EH (cell line): ENCODE measurements at places on chromosomes 6 and 20.
A peak's percentile ranks its signal among the peaks of the same experiment; 100 is the strongest.

- DNase-seq, result no peak
Measured at GRCh38 chr6:20955131-20955530, 420.9 kb downstream of the CDKAL1 start.

DNA sequence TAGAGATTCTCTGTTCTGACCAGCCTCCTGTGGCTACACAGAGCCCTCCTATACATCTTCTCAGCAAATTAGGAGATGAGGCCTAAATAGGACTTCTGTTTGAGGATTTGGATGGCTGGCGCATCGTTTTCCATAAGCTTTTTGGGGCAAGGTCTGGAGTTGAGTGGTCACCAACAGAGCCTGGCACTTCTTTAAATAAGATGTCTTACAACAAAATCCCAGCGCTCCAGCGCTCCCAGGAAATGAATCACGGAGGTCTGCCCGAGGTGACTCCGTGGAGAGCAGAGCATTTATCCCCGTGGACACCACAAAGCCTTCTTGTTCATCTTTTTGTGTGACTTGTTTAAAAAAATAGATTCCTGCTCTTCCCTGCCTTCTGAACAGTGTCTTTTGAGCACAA, 75.3 kb downstream of the GNAS-AS1 start:
- DNase-seq, result no peak

DNA sequence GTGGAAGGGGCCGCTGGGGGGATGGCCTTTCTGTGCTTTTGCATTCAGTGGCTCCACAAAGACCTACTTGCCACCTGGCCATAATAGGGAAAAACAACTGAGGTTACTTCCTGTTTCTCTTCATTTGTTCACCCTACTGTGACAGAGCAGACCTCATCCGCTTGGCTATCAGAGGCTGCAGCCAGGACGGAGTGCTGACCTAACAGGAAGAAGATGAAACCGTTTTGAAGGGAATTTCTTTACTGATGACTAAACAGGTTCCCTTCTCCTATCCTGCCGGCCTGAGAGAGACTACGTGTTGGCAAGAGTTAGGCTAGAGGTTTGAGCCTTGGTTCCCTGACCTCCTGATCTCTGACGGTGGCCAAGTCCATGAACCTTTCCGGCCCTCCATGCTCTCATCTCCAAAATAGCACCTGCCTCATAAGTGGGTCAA, 21.3 kb downstream of the PRR18 start:
- DNase-seq, result no peak

- DNase-seq, result no peak
Measured at GRCh38 chr6:14464055-14464454, 346.5 kb downstream of the CD83 start.

DNA sequence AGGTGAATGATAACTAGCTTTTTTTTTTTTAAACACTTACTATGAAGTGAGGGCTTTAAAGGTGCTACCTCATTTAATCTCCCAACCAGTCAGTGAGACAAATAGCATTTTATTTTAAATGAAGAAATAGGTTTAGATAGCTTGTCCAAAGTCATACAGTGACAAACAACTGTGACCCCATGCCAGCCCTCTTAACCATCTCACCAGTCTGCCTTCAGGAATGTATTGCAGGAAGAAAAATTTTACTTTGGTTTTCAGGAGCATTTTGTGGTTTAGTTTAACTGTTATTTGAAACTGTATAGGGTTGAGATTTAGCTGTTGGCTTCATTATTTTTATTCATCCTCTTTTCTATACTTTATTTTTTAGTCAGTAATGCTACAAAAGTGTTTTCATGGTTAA, 18.6 kb downstream of the DSE start:
- peak; percentile 45 for DNase-seq

- no peak for DNase-seq
Measured at GRCh38 chr6:17211101-17211500, 70.1 kb upstream of the RBM24 start.

DNA sequence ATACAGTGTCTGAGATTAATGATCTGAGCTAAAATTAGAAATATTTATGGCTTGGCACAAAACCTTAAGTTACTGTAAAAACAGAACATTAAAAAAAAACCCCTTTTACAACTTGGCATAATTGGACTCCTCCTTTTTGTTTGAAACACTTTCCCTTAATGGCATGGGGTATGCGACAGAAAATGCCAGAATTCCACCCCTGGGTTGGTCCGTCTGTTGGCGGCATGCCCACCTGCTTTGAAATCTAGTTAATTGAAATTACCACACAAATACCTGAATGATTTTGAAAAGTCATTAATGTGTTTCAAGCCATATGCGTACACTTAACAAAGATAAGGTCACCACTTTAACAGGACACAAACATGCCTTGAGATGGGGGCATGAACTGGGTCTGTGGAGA, 175.1 kb upstream of the FOXQ1 start:
- no peak for DNase-seq

DNA sequence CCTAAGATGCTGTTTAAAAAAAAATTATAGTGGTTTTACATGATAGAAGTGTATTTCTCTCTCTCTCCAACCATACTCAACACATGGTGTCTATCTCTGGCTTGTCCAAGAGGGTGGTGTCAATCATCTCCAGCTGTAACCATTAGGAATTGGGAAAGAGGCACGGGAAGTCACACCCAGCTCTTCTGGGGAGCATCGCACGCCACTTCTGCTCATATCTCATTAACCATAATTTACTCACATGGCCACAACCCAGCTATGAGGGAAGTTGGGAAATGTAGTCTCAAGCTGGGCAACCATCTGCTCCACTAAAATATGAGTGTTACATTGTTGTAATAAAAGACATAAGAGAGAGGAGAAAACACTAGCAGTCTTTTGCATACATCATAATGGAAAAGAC, 30.4 kb upstream of the TSHZ2 start:
- DNase-seq, result no peak

- no peak for DNase-seq
Measured at GRCh38 chr20:5947276-5947675, 3.1 kb downstream of the TRMT6 start.

DNA sequence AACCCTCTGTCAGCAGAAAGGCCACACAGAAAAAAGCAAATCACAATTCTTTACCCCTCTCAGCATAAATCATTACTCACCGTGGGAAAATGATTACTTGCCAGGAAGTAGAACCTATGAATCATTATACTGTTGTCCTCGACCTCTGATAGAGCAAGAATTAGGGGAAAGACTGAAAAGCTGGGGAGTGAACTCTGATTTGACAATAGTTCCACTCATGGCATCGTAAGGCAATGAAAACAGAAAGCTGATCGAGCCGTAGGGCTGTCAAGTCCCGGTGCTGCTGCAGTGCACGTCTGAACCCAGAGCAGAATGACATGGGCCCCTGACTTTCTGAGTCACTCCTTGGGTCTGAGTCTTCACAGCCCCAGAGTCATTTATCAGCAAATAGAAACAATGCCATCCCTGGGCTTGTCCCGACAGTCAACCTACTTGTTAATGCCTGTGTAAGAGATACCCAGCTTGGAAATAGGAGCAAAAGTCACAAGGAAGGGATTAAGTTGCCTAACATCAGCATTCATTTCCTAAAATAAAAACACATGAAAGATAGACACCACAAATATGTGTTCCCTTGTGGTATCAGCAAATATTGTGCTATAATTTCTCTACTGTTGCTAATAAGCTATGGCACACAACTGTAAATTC, 224.8 kb upstream of the MARCKS start:
- DNase-seq, result peak; percentile 95

GRCh38 chr20:59948828-59949720, 8.9 kb downstream of the FAM217B start:
- DNase-seq, result peak; percentile 66

GRCh38 chr6:87623248-87623647, 33.3 kb downstream of the ORC3 start:
- DNase-seq, result peak; percentile 54

- DNase-seq, result no peak
Measured at GRCh38 chr6:55530931-55531330, 48.1 kb downstream of the HMGCLL1 start.

DNA sequence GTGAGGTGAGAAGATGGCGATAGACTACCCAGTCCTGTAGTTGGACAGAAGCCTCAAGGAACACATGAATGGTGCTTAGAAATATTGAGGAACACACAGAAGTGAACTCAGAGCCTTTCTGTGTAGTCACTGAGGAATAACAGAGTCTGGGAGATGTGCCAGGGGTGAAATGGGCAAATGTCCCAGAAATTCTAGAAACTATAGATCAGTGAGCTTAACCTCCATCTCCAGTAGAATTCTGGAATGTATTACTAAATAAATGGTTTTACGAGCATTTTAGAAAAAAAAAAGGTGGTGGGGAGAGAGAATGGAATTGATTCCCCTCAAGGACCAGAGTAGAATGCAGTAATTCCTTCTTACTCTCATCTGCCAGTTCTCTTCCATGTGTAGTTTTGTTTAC, 380.0 kb downstream of the LMBRD1 start:
- DNase-seq, result peak; percentile 25

DNA sequence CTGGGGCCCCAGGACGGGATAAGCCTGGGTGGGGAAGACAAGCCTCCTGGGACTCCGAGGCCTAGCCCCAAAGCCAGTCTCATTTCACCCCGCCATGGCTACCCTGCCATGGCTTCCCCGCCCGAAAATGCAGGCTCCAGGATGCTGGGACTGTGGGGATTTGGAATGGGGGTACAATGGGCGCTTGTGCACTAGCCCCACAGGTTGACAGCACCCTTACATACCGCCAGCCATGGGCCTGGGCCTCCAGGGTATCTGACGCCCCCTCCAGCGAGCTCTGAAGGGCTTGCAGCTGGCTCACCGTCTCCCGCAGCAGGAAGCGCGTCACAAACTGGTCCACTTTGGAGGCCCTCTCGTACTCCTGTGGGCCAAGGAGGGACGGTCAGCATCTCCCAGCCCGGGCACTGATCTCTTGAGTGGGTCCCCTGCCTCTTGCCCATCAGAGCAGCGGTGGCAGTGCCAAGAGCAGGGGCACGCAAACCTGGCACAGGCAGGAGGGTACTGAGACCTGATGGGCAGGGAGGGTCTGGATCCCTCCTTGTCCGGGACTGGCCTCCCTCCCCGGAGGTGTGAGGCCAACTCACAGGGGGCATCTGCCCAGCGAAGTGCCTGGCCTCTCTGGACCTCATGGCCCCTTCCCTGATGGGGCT, 2.0 kb upstream of the C20orf144 start:
- no peak for DNase-seq

DNA sequence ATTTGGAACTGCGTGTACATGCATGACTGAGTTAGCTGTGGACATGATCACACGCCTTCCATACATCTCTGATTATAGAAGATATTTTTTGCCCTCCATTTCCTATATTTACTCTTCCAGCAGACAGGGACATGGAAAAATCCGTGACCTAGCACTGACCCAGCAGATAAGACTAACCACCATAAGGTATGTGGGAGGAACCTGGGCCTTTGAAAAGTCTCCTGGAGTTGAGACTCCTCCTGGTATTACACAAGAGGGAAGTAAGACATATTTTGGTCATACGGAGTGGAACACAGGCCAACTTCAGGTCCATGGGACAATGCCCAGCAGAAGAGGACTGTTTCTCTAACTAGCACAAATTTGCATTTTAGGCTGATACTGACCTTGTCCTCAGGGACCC, 13.7 kb upstream of the SIRPB1 start:
- DNase-seq, result no peak

GRCh38 chr6:20569000-20569610, 34.8 kb downstream of the CDKAL1 start:
- DNase-seq, result no peak

DNA sequence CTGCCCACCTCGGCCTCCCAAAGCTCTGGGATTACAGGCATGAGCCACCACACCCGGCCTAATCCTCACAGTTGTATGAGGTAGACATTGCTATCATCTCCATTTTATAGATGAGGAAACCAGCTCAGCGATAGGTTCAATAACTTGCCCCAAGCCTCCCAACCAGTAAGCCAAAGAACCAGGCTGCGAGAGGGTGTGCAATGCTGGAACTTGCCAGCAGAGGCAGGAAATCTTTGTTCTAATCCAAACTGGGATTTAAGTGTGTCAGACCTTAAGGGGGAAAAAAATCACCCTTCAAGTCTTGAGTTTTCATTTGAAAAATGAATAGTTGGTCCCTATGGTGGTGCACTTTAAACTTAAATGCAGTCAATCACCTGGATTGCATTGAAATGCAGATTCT, 20.1 kb upstream of the RNGTT start:
- DNase-seq, result peak; percentile 32

GRCh38 chr6:122347280-122347679, 52.2 kb upstream of the HSF2 start:
- no peak for DNase-seq

GRCh38 chr6:150119173-150119572, 23.7 kb upstream of the PPP1R14C start:
- DNase-seq, result peak; percentile 2

GRCh38 chr20:9628141-9628540, 113.8 kb downstream of the LAMP5 start:
- DNase-seq, result no peak

- DNase-seq, result peak; percentile 54
Measured at GRCh38 chr6:124870611-124871459, 91.4 kb upstream of the RNF217 start.

GRCh38 chr6:108952776-108953486, 104.7 kb downstream of the ARMC2 start:
- DNase-seq, result no peak

- DNase-seq, result peak; percentile 94
Measured at GRCh38 chr6:16277101-16277981, 39.0 kb downstream of the GMPR start.

DNA sequence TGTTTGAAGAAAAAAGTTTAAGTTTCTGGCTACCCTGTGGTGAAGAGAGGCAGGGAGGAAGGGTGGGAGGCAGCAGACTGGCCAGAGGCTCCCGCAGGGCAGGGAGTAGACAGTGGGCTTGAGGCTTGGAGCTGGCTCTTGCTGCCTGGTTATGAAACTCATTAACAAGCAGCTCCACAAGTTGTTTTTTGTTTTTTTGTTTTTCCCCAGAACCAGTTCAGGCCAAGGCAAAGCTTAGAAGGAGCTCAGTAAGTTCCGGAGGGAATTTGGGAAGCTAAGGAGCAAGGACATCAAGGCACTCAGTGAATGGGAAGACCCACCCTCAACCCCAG, 4.0 kb downstream of the DLL1 start:
- DNase-seq, result no peak

DNA sequence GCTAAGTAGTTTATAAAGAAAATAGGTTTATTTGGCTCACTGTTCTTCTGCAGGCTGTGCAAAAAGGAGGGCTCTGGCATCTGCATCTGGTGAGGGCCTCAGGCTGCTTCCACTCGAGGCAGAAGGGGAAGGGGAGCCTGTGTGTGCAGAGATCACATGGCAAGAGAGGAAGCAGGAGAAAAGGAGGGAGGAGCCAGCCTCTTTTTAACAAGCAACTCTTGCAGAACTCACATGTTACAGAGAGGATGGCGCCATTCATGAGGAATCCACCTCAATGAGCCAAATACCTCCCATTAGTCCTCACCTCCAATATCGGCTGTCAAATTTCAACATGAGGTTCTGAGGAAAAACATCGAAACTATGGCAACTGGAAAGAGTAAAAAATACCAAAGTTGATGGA, 666.6 kb upstream of the SLC35B3 start:
- no peak for DNase-seq

GRCh38 chr6:4805553-4806336, 29.5 kb downstream of the CDYL start:
- DNase-seq, result peak; percentile 51

- DNase-seq, result no peak
Measured at GRCh38 chr6:8865451-8865850, 430.1 kb upstream of the SLC35B3 start.
